ENCODE measurements at places on chromosomes 12 and 14. TPM values are rescaled to one million over a fixed set of nuclear protein-coding genes. Genes with fewer than 3 reads are reported as not detected.

DNA sequence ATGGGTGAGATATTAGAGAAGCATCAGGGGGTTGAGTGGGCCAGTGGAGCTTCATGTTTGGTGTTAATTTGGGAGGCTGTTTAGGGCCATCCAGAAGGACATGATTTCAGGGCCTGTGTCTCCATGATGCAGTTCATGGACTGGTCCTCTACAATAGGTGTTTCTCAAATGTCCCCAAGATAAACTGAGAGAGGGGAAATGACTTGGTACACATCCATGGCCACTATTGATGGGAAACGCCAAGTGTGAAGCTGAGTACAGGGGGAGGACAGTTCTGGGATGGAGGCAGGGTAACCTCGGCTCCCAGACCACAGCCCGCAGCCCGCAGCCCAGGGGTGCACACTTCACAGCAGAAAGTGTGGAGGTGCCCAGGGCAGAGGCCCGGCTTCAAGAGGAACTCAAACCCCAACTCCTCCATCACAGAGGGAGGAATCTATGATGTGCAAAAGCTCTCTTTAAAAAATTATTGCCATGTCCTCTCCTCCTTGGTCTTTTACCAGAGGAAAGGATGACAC is 33.3 kb downstream of the CACNA2D4 start:
- DNase-seq, result no peak

DNA sequence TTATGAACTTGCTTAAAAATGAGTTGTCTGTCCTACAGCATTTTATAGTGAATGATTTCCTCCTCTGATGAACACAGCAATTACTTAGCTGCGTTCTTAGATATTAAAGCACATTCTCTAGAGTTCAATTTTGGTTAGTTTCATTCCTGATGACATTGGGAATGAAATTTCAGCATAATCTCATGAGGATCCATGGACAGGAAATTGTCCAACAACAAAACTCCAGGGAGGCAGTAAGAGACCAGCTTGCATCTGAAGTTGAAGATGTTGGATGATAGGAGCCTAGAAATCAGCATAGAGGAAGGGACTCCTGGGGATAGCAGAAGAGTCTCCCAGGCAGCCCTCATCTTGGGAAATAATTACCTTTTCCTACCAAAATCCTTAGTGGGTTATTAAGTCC is 128.7 kb upstream of the RAP1B start:
- no peak for DNase-seq

- DNase-seq, result peak; percentile 40
Measured at GRCh38 chr14:24605435-24606190, 3.9 kb downstream of the GZMH start.

RNF212B gene
- polyA plus RNA-seq, result not detected

DNA sequence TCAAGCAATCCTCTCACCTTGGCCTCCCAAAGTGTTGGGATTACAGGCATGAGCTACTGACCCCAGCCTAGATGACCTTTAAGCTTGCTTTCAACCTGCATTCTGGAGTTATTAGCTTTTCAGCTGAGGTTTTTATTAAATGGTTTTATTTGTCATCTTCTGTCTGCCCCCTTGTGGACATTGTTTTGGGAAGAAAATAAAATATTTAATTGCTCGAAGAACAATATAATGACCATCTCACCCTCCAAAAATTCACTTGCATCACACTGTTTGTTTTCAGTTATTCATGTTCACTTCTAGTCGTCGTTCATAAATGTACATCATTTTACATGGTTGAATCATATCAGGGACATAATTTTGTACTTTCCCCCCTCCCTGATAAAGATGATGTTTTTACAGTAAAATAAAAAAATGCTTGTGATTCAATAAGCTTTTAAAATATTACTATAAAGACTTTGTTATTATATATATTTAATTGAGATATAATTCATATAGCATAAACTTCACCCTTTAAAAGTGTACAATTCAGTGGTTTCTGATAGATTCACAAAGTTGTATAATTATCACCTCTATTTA is 10.1 kb upstream of the SPATS2 start:
- peak; percentile 83 for DNase-seq

DNA sequence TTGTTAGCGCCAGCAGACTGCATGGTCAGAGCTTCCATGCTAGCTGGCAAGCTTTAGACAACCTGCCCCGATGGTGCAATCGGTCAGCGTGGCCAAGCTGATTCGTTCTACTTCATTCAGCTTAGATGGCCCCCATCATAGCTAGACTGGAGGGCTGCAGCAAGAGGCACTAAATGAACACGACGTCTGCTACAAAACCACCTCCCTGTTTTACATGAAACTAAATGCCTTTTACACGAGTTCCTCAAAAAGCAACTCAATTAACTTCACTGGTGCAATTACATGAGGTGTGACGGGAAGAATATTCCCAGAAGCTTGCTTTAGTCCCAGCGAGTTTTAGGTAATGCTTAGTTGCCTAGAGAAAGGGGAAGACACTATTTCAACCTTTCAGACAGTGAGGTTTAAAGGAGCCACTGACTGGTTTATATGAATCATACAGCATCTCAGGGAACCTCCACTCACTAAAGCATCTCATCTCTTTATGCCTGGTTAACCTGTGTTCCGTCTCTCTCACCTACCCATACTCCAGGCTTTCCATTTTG is 8.4 kb downstream of the NIN start:
- peak; percentile 42 for DNase-seq

CLEC1B gene
- not detected for polyA plus RNA-seq

ADIPOR2 gene
- 4.9 TPM for polyA plus RNA-seq

DNA sequence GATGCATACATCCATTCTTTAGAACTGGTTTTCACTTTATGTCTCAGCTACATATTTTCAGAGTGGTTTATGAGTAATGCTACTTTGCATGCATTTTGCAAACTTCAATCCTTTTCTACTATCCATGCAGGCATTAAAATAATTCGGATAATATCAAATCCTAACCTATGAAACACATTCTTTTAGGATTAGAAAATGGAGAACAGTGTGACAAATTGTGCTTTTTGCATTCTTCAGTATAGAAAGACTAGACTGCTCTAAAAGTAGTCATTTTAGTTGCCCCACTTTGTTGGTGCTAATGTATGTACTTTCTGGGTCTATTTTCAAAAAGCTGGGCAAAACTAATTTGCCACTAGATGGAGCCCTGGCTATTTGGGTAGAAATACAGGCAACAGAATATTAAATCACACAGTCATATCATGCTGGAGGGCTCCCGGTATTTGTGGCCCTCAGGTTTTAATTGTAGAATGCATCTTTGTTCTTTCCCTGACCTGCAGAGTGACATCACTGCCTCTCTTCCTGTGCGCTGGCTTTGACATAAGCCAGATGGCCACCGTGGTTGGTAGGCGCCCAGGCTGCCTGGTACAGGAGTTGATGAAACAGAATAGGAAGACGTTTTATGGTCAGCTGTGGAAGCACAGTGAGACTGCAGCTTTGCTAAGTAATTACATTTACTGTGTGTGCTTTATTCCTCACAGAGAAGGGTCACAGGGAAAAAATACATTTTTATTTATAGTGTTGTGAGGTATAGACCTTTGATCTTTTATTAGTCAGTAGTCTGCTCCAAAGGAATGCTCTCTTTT is 28.1 kb downstream of the MSRB3 start:
- DNase-seq, result peak; percentile 69

DNA sequence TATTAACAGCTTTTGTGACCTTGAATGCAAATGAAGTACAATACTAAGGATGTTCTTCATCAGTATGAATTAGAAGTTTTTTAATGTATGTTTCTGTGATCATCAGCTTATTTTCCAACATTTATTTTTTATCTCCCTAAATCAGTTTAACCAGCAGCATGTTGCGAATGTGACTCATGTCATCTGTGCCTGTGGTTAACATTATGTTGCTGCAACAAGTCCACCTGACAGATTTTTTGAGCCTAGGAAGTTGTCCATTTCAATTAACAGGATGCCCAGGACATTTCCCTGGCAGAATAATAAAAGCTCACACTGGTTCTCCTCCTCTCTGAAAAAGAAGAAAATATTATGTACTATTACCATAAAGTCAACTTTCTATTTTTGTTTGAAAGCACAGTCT is 155.5 kb downstream of the SYT1 start:
- no peak for DNase-seq

PTGER2 gene
- 9.1 TPM for polyA plus RNA-seq

GRCh38 chr12:28331130-28331529 is 140.9 kb downstream of the CCDC91 start:
- DNase-seq, result no peak

GRCh38 chr14:77761205-77761931 is 412 bp upstream of the SNW1 start:
- peak; percentile 79 for DNase-seq

- no peak for DNase-seq
Measured at GRCh38 chr12:81245907-81246570, 168.2 kb downstream of the ACSS3 start.

APOLD1 gene
- polyA plus RNA-seq, result 3.8 TPM

- peak; percentile 98 for DNase-seq
Measured at GRCh38 chr14:73789989-73790581, 61.5 kb upstream of the PTGR2 start.

MYH7 gene
- not detected for polyA plus RNA-seq

- peak; percentile 74 for DNase-seq
Measured at GRCh38 chr12:29316752-29317151, 64.2 kb downstream of the ERGIC2 start.

DNA sequence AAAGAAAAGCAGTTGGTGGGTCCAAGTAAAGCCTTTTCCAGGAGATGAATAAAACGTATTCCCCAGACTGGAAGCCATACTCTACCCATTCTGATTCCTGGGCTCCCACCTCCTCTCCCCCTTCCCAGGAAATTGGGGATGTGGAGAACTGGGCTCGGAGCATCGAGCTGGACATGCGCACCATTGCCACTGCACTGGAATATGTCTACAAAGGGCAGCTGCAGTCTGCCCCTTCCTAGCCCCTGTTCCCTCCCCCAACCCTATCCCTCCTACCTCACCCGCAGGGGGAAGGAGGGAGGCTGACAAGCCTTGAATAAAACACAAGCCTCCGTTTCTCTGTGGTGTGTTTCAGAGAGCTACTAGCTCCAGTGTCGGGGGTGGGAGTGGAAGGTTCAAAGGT is 822 bp upstream of the RDH5 start:
- no peak for DNase-seq

DNA sequence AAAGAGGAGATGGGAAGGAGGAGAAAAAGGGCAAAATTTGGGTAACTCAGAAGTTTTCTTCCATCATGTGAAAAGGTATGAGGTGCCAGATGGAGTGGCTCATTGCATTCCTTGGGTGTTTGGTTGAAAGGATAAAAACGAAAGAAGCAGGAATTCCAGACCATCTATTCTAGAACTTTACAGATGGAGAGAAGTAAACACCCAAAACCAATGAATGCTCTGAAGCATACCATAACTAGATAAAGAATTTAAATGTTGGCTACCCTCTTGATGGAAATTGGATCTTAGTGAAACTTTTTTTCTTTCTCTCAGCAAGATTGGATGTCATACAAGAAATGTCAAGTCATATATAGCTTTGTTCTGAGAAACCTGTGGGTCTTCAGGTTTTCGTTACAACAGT is 175.6 kb upstream of the FAR2 start:
- no peak for DNase-seq

GRCh38 chr12:6852651-6853354 is 853 bp downstream of the USP5 start:
- DNase-seq, result peak; percentile 90

Data from GM23248 (cell line).